ENCODE measurements at places on chromosomes 1 and 21. TPM values are rescaled to one million over a fixed set of nuclear protein-coding genes. Genes with fewer than 3 reads are reported as not detected.

GRCh38 chr1:24704411-24705259 lies 40.6 kb upstream of the CLIC4 start:
- no peak for DNase-seq

DNA sequence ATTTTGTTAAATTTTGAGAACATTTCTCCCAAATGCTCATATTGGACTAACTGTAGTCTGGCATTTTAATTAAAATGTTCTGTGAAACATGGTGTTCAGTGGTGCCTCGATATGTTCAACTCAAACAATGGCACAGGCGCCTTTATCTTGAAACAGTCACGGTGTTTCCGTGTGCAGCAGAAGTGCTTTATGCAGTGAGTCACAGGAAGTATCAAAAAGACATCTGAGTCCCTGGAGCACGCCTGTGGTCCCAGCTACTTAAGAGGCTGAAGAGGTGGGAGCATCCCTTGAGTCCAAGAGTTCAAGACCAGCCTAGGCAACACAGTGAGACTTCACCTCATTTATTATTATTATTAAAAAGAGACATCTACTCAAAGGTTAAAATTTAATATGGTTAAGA lies 52.2 kb downstream of the GREM2 start:
- no peak for DNase-seq

GRCh38 chr1:167524651-167525050 lies 6.3 kb upstream of the CD247 start:
- no peak for DNase-seq

GRCh38 chr1:8815582-8816151 lies 1.8 kb downstream of the RERE start:
- DNase-seq = peak; percentile 43

GRCh38 chr1:167837326-167837725 lies 76.6 kb downstream of the ADCY10 start:
- DNase-seq = no peak

- no peak for DNase-seq
These were observed 42.2 kb downstream of the B3GALT5 start for GRCh38 chr21:39654951-39655350.

- DNase-seq = no peak
These were observed 325.8 kb downstream of the RYR2 start for GRCh38 chr1:237367758-237368157.

DNA sequence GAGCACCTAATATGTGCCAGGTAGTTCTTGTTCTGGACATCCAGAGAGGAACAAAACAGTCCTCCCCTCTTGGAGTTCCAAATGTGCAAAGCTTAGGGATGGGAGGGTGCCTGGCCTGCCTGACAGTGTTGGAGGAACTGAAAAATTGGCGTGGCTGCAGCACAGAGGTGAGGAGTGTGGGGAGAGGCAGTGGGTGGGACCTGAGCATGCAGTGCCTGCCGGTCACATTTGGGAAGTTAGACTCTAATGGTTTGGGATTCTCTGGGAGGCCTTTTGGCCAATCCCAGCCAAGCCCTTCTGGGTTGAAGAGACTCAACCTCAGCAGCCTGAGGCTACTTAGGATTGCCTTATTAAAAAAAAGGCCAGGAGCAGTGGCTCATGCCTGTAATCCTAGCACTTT lies 2.3 kb upstream of the TCEA3 start:
- DNase-seq = no peak

GRCh38 chr1:179808503-179808902 lies 65.4 kb downstream of the FAM163A start:
- no peak for DNase-seq

- no peak for DNase-seq
These were observed 53.4 kb downstream of the FBXO2 start for GRCh38 chr1:11600836-11601235.

- DNase-seq = no peak
These were observed 22.0 kb upstream of the PRELP start for GRCh38 chr1:203453616-203454015.

The S100A2 gene
- 1.8 TPM for polyA plus RNA-seq

The CRNN gene
- polyA plus RNA-seq = not detected

The ELAPOR1 gene
- polyA plus RNA-seq = 8.2 TPM

Data from right lung (tissue), 10 donors.